ENCODE measurements at places on chromosomes 3 and 15.

DNA sequence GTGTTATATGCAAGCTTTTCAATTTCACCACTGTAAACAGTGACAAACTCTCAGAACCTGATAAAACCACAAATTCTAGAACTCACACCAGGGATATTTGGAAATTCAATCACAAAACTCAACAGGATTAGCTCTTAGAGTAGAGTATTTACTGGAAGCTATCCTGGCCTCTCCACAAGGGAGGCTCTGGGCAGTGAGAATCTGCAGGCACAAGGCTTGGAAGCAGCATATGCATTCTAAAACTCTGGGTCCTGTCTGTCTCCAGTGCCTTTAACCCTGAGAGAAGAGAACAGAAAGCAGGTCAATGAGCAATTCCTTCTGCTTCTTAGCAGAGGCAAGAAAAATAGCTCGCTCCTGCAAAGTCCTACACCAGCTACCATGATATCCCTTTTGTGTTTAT is 23.4 kb downstream of the PLSCR4 start:
- no peak for DNase-seq

DNA sequence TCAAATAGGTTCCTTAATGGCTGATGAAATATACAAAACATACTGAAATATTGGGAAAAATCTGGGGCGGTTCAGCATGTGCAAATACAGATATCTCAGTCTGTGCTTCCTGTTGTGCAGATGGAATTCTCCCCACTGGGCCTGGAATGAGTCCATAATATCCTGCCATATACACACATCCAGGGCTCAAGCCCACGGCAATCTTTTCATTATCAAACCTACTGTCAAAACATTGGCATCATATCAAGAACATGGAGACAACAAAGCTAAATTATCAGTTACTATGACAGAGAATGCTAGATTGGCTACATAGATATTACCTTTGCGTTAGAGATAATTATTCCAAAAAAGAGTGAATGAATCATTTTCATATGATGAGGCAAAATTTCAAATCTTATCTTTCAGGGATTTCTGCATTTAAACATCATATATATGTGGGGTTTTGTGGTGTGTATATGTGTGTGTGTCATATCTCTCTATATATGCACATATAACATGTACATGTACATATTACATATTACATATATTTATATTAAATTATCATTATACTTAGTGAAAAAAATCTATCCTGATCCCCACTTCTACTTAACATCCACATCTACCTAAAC is 713.3 kb downstream of the GBE1 start:
- DNase-seq, result no peak

DNA sequence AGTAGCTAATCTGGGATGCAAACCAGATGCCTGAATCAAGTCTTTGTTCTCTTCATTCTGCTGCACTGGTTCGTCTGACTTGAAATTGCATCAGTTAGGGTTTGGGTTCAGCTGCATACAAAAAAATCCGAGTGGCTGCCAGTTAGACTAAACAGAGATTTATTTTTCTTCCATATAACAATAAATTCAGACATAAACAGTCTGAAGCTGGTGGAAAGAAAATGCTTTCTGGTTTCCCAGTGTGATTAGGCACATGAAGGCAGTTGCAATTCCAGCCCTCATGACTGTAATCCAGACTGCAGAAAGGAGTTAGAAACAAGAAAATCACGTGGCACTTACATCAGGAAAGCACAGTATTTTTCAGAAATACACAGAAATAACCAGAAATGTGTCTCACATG is 930.7 kb downstream of the MCTP2 start:
- DNase-seq, result no peak

DNA sequence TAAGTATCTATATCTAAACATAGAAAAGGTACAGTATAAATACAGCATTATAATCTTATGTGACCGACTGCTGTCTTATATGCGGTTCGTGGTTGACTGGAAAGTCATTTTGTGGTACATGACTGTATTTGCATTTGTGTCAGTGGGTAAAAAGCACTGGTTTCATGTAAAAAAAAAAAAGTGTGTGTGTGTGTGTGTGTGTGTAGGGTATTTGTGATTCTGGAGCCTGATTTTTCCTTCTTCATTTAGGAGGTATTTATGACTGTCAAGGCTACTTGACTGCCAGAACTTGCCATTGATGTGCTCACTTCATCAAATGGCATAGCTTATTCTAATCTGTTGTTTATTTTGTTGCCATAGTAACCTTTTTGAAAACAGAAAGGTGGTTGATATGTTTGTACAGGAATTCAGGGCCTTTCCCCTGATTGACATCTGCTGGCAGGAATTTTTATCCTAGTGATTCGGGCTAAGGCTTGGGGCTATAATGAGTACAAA is 63.2 kb downstream of the AKAP13 start:
- peak; percentile 14 for DNase-seq

DNA sequence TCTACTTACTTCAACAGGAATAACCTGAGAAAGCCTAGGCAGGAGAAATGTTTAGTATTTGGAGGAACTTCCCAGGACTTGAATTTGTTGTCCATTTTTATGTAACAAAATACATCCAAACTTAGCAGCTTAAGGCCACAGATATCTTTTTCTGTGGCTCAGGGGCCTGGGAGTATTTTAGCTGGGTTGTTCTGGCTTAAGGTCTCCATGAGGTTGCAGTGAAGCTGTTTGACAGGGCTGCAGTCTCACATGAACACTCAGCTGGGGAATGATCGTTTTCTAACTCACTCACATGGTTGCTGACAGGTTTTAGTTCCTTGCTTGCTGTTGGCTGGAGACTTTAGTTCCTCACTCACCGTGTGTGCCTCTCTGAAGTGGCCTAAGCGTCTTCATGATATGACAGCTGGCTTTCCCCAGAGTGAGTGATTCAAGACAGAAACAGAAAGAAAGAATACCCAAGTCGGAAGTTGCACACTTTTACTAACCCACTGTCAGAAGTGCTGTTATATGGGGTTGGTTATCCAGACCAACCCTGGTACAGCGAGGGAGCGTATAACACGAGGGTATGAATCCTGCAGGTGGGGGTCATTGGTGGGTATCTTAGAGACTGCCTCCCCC is 229.7 kb upstream of the TBL1XR1 start:
- DNase-seq, result no peak

All from urothelium cell line (cell line).